H4 (cell line): ENCODE measurements at places on chromosomes 3 and 15. TPM values are rescaled to one million over a fixed set of nuclear protein-coding genes. Genes with fewer than 3 reads are reported as not detected.

GRCh38 chr3:71244153-71244825 is 339.2 kb downstream of the FOXP1 start:
- no peak for DNase-seq

DNA sequence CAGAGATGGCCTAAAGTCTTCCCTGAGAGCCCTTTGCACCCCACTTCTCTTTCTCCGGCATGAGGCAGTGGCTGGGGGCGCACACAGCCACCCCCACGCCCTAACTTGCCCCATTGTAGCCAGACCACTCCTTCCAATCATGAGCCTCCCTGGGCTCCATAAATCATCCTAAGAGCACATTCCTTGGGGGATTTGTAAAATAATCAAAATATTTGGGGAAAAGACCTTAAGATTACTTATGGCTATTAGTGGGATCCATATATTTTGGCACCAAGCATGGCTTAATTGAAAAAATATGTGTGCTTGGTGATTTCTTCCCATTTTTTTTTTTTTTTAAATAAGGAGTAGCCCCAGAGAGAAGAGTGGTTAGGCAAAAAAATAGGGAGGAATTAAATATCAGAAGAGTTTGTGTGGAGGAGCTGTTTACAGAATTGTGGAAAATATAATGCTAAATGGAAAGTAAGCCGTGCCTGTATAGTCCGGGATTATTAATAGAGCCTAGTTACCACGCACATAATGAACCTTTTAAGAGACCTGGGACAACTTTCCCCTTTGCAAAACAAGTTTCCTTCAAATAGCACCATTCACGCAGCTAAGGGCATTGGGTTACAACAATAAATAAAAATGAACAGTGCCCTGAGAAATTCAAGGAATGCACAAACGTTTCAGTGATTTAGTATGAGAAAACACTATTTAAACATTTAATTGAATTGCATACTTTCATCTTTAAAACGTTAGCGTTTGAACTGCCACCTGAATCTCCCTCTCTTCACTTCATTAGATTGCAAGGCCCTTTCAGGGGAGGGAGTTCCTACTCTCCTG is 46.1 kb downstream of the SMAD6 start:
- DNase-seq: no peak

GRCh38 chr15:96460106-96460505 is 129.6 kb downstream of the NR2F2 start:
- no peak for DNase-seq

DNA sequence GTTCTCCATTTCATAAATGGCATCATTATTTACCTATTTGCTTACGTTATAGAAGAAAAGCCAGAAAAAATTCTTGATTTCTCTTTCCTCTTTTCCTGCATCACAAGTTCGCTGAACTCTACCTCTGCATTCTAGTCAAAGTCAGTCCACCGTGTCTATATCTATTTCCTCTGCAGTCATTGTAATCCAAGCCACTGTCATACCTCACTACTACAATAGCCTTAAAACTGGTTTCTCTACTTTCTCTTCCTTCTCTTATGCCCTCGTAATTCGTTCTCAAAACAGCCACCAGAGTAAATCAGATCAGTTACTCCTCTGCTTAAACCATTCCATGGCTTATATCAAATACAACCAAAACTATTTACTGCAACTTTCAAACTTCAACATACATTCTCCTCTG is 13.4 kb upstream of the FAM81A start:
- no peak for DNase-seq

STX19 gene
- total RNA-seq: not detected in 2 replicates

HEXA gene
- total RNA-seq: 88.2 and 93.0 TPM in 2 replicates

CYP19A1 gene
- 0.90 and 4.8 TPM in 2 replicates for total RNA-seq
